ENCODE measurements at places on chromosomes 6 and 20. TPM values are rescaled to one million over a fixed set of nuclear protein-coding genes. Genes with fewer than 3 reads are reported as not detected.

NMBR gene
- not detected for total RNA-seq

METTL24 gene
- not detected for total RNA-seq

CD40 gene
- 7.4 TPM for total RNA-seq

RSPH4A gene
- total RNA-seq: 0.21 TPM

TINAG gene
- total RNA-seq: not detected

SPATS1 gene
- not detected for total RNA-seq

CSNK2A1 gene
- 180 TPM for total RNA-seq

STAU1 gene
- total RNA-seq: 57.5 TPM

CPNE5 gene
- total RNA-seq: 0.27 TPM

SCRT2 gene
- not detected for total RNA-seq

CTAGE9 gene
- total RNA-seq: not detected

GNMT gene
- total RNA-seq: 0.34 TPM

FKBP1A gene
- 80.3 TPM for total RNA-seq

HLA-DMB gene
- total RNA-seq: 7.6 TPM

SLC17A9 gene
- 0.32 TPM for total RNA-seq

BPIFB6 gene
- total RNA-seq: not detected

PHACTR1 gene
- total RNA-seq: 0.85 TPM

KCNQ5 gene
- total RNA-seq: 25.7 TPM

TCP11 gene
- not detected for total RNA-seq

EYS gene
- not detected for total RNA-seq

SNAP25 gene
- total RNA-seq: not detected

OXT gene
- total RNA-seq: not detected

BIRC7 gene
- total RNA-seq: not detected

PDYN gene
- not detected for total RNA-seq

HLA-DRA gene
- total RNA-seq: 49.2 TPM

ZC2HC1B gene
- 0.56 TPM for total RNA-seq

IL17F gene
- total RNA-seq: not detected

VNN1 gene
- total RNA-seq: 0.44 TPM

FAXC gene
- 0.64 TPM for total RNA-seq

MEI4 gene
- not detected for total RNA-seq

CTCFL gene
- total RNA-seq: not detected

CSTF1 gene
- 20.3 TPM for total RNA-seq

HCK gene
- total RNA-seq: 3.3 TPM
